ENCODE measurements at places on chromosomes 3 and 15.

GRCh38 chr3:197306374-197307086 is 8.1 kb upstream of the DLG1 start:
- DNase-seq: no peak

DNA sequence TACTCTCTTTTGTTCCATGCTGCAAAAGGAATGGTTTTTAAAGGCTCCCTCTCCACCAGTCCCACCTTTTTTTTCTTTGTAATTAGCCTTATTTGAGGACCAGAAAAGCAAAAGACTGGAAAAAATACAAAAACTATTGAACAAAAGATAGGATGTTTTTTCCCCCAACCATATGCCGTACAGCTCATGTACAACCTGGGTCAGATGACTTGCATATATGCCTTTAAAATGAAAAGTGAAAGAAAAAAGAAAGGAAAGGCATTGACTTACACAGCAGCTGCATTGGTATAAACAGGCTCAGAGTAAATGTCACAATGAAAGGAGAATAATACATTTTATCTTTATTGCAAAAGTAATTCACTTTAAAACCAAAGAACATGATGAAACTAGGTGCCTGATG is 69.5 kb upstream of the CMC1 start:
- no peak for DNase-seq

DNA sequence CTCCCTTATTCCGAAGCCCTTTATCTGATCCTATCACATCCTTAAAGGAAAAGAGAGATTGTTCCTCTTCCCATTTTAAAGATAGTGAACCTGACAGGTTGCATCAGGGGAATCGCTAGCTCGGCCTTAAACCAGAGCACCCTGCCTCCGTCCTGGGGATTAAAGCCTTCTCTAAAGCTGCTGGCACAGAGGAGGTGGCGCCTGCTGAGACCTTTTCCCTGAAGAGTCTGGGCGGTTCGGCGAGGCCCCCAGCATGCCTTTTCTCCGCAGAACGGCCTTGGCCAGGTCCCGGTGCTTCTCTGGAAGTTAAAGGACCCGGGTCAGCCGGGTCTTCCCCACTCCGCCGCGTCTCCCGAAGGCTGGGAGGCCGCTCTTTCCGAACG is 593 bp downstream of the FAM219B start:
- no peak for DNase-seq

GRCh38 chr3:8712908-8713255 is 20.7 kb upstream of the CAV3 start:
- DNase-seq: no peak

DNA sequence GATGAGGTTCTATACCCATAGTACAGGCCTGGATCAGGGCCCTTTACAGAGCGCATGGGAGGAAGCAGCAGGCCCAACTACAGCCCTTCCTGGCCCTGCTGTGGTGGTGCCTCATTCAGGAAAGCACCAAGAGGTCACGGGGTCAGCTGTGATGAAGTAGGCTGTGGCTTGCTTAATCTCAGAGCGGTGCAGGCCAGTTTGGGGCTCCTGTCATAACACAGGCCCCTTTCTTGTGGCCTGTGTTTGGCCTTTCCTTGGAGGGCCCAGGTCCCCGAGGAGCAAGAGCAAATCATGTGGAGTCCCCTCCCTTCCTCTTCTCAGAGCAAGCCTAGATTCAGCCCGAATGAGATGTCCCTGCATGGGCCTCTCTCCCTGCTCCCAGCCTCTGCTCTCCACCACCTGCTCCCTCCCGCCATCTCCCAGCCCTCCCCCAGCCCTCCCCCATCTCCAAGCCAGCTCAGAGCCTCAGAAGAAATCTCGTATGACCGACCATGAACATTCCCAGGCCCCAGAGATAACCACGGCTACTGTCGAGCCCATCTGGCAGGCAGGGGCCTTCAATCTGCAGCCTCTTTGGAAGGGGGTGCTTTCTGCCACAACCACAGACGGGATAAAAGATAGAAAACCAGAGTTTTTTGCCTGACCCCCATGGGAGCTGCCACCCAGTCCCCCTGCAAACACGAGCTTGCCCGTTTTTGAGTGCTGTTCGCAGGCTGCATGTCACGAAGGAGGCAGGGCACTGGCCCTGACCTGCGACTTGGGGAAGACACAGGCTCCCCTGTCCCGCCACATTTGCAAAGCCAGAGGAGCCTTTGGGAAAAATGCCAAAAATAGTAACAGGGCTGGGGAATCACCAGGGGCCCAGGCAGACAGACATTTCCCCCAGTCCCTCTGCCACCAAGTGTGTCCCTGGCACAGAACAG is 32.3 kb upstream of the DUSP7 start:
- no peak for DNase-seq

DNA sequence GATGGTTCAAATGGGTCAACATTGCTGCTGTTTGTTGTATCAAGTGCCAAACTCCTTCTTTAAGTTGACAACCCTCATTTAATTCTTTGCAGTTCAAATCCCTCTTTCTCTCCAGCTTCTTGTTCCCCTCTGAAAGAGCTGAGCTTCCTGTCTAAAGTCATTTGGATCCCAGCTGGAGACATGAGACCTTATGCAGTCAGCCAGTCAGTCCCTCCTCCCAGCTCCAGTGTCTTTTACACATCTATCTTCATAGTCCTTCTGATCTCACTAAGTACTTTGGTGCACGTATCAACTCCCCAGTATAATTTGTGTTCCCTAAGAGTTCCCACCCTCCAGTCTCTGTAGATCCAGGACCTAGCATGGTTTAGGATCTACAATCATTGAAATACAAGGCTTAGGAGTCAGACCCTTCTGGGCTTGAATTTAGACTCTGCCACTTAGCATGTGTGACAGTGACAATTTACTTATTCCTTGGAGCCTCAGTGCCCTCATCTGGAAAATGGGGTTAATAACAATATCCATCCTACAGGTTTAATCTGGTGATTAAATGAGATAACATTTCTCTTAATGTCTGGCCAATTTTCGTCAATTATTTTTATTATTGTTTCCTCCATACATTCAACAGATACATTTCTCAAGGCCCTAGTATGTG is 102.8 kb upstream of the SEMA6D start:
- DNase-seq: no peak

DNA sequence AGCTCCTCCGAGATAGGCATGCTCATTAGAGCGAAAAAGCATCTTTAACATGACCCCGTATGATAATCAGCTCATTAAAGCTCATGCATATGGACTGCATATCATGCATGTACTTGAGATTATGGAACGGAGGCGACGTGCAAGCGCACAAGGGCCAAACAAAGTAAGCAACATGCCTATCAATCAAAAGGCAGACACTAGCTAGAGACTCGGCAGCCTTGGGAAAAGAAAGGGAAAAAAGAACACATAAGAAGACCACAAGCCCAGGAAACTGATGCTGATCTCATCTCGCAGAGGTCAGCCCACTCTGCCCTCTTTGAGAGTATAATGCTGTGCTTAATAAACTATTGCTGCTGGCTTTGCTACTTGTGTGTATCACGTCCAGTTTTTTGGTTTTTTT is 2.6 kb upstream of the ACOX2 start:
- peak; percentile 33 for DNase-seq

DNA sequence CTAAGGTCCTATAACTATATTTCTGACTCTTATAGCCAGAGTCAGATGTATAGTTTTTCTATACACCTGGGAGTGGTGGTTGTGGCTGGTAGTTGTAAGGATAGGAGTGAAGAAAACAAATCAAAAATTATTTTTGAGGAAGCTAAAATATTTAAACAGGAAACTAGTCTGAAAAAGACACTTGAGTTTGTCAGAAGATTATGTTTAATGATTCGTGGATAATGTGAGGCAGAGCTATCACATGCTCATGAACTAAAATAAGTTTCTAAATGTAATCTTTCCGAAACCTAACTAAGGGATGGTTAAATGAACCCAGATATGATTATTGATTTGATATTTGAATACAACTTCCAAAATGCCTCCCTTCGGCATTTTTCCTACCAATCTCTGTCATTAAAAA is 30.4 kb downstream of the GABRR3 start:
- no peak for DNase-seq
